ENCODE measurements at places on chromosomes 2 and 18.
A peak's percentile ranks its signal among the peaks of the same experiment; 100 is the strongest.

- no peak for DNase-seq
Observed at GRCh38 chr2:70482401-70482800, 71.2 kb downstream of the TGFA start.

DNA sequence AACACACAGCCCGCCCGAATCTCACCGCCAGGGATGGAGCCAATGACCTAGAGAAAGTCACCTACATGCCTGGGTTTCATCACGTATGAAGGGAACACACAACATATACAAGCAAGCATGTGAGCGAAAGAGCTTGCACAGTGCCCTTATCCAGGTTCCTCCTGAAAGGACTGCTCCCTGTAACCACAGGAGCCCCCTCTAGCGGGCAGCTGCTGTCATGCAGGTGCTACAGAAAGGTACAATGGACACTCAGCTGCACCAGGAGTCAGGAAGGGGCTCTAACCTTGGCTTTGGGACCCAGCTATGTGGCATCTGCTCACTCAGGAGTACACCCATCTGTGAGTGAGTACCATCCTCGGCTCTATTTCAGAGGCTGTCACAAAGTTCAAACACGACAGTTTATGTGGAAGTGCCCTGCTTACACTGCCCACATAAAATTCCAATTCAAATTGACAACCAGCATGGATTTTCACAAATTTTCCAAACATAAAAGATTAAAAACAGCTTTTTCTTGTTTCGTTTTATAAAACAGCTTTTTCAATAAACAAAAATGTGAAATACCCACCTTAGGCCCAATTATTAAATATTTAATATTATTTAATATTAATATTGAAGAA is 3.5 kb downstream of the NDUFA10 start:
- peak; percentile 37 for DNase-seq

DNA sequence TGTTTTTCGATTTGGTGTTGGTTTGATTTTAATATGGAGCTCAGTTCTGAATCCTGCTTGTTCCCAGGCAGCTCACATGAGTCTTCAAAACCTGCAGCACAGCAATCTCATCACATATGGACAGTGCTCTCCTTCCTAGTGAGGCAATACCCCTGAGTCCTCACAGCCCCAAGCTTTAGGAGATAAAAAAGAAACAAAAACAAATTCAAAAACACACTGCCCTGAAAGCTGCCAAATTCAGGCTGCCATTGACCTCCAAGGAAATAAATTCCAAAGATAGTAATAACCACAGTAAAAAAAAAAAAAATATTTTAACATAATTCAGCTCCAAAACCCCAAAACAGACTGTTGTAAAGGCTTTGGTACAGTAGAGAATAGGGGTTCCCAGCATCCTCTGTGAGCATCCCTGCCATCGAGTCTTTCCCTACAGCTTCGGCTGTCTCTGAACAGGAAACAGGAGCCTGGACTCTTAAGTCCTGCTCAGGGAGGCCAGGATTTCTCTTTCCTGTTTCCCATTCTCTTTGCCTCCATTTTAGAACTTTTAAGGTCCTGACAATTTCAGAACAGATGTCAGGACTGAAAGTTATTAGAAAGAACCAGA is 14.7 kb upstream of the SP3 start:
- no peak for DNase-seq

DNA sequence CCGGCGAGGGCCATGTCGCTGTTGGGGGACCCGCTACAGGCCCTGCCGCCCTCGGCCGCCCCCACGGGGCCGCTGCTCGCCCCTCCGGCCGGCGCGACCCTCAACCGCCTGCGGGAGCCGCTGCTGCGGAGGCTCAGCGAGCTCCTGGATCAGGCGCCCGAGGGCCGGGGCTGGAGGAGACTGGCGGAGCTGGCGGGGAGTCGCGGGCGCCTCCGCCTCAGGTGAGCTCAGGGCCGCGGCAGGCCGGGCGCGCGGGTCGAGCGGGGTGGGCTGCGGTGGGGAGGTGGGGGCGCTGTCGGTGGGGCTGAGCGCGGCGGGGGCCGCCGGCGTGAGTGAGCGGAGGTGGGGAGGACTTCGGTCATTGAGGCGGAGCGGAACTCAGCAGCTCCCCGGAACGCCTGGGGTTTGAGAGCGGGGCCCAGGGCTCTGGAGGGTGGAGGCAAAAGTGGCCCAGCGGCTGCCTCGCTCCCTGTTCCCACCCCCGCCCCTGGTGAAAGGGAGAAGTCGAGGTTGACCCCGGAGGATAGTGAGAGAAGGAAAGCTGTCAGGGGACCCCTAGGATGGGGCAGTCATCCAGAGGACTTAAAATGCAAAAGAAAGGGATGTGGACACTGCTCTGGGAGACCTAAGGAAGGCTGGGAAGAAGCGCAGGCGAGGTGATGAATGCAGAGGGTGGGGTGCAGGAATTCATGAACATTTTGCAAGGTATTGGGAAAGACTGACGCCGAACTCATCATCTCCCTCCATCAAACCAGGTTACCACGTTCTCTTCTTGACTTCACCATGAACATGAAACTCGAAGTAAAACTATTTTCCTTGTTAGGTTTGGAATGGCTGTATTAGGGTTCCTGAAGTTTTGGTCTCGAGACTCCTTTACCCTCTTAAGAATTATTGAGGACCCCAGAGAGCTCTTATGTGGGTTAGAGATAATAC is 633 bp downstream of the MALT1 start:
- DNase-seq: peak; percentile 88

GRCh38 chr2:69948032-69948962 is 13.1 kb downstream of the ASPRV1 start:
- DNase-seq: no peak

DNA sequence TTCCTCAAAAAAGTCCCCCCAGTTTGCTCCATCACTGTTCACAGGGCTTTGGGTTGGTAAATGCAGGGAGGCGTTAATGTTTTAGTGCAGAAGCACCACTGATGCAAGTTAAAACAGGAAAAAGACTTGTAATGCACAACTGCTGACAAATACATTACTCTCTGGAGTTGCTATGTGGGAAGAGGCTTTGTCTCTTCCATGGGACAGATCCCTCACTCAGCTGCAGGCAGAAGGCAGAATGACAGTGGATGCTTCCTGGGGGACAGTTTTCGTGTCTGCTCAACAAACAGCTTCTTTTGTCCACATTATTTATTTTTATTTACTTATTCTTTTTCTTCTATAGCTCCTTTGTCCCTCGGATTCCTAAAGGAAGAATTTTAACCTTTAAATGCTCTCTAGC is 22.7 kb upstream of the KCNE4 start:
- DNase-seq: no peak

- DNase-seq: no peak
Observed at GRCh38 chr18:47120428-47120827, 29.9 kb downstream of the HDHD2 start.

GRCh38 chr2:136051725-136052048 is 66.3 kb upstream of the DARS1 start:
- DNase-seq: no peak

All from NCI-H146 (cell line).